ENCODE measurements at places on chromosomes 3 and 15. TPM values are rescaled to one million over a fixed set of nuclear protein-coding genes. Genes with fewer than 3 reads are reported as not detected.

XRN1 gene
- 42.0 TPM for polyA plus RNA-seq

PYGO1 gene
- not detected for polyA plus RNA-seq

NR1I2 gene
- polyA plus RNA-seq, result not detected

GOLGA8A gene
- polyA plus RNA-seq, result 4.2 TPM

Measured in naive B cell (primary cell).